ENCODE measurements at places on chromosomes 4 and X. TPM values are rescaled to one million over a fixed set of nuclear protein-coding genes. Genes with fewer than 3 reads are reported as not detected.

- no peak for DNase-seq
Measured at GRCh38 chr4:89658701-89659024, 178.3 kb downstream of the SNCA start.

DNA sequence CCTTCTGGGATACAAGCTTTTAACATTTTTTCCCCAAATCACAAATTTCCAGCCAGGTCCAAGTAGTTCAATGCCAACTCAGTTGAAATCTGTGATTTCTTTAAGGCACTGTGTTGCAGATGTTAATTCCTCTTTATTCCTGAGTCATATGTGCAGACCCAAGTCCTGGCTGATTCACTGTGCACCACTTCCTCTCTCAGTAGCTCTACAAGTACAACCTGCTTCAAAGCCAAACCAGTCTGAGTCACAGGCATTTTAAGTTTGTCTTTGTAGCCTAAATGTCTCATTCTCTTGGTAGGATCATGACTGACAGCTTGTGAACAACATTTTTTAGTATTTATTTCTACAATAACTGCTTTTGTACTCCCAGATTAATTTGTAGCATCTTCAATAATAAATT, 165.6 kb upstream of the S100G start:
- DNase-seq = peak; percentile 85

DNA sequence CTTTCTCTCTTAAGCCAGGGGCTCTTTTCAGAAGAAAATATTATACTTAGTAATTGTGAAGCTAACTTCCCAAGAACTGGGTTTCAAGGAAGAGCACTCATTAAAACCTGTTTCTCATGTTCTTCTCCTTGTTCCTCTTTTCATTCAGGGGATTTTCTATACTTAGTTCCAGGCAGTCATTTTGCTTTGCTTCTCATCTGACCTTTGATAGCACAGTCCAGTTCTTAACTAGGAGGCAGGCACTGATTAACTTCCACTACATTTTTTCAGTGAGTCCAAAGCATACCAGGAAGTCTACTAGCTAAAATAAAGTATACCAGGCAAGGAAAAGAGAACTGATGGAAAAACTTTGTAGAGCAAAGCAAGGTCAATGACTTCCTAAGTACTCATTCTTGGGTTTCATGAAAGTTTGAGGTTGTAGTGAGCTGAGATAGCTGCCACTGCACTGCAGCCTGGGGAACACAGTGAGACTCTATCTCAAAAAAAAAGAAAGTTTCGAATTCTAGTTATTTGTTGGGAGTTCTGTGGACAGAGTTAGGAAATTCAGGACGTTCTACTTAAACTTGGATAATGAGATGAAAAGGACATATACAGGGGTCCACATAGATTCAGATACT, 190.1 kb upstream of the HS3ST1 start:
- no peak for DNase-seq

The SRD5A3 gene
- total RNA-seq = 12.6 TPM

DNA sequence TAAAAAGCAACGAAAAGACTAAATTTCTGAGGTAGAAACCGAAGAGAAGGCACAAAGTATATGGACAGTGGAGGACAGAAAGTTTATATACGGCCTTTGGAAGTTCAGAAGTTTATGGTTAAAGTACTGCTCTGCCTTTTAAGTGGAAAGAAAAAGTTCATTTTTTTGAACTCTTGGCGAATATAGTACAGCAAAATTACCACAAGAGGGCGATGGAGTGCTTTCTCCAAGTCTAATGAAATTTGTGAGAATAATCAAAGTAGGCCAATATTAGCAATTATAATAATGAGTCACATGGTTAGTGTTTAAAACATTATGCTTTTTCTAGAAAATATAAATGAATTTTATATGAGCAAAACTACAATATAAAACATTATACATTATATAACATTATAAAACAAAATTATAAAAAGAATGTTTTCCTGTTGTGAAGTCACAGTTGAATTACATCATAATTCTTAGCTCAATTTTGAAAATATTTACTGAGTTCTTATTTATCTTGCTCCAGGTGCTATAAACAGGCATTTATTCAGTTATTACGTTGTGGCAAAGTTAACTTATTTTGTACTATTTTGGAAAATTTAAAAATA, 136.2 kb upstream of the BMPR1B start:
- DNase-seq = no peak

- no peak for DNase-seq
Measured at GRCh38 chr4:30840571-30840970, 120.4 kb downstream of the PCDH7 start.

The EMCN gene
- not detected for total RNA-seq

The IL1RAPL2 gene
- total RNA-seq = not detected

The GAGE1 gene
- not detected for total RNA-seq

DNA sequence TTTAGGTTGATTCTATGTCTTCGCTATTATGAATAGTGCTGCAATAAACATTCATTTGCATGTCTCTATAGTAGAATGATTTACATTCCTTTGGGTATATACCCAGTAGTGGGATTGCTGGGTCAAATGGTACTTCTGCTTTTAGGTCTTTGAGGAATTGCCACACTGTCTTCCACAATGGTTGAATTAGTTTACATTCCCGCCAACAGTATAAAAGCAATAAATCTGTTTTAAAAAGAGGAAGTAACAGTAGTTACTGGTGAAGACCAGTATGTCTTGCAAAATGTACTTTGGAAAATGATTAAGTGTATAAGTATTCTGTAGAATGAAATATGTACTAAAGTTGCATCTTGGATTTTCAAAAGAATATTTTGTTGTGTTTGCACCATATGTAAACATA, 77.3 kb downstream of the SHROOM4 start:
- no peak for DNase-seq

The NSUN7 gene
- total RNA-seq = not detected

The FAM9B gene
- not detected for total RNA-seq

- DNase-seq = no peak
Measured at GRCh38 chrX:55754861-55755294, 37.3 kb downstream of the RRAGB start.

The HPGDS gene
- not detected for total RNA-seq

The ZNF157 gene
- total RNA-seq = 2.2 TPM

The AKAP4 gene
- total RNA-seq = not detected

DNA sequence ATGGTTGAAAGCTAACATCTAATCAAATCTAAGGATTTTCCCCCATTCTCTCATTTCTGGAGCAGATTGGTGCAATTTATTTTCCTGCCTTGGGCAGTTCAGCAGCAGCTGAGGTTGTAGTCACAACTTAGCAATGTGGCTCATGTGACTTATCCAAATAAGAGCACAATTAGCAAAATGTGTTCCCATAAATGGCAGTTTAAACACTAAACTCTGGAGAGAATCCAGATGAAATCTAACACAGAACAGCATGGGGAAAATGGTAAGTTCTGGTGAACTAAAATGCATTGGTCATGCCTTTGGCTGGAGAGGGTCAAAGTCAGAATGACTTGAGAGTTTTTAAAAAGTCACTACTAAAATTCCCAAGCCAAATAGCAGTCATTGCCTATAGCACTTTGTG, 422.6 kb upstream of the DIPK2B start:
- peak; percentile 33 for DNase-seq

The SPANXD gene
- not detected for total RNA-seq

- DNase-seq = no peak
Measured at GRCh38 chrX:128897621-128898020, 625.7 kb downstream of the SMARCA1 start.

GRCh38 chr4:148315049-148315448, 127.2 kb downstream of the NR3C2 start:
- no peak for DNase-seq

The NUP62CL gene
- total RNA-seq = not detected

GRCh38 chr4:37896206-37896860, 5.4 kb downstream of the TBC1D1 start:
- no peak for DNase-seq

GRCh38 chr4:123317211-123317610, 79.4 kb upstream of the SPRY1 start:
- DNase-seq = no peak

The MAGIX gene
- total RNA-seq = 1.1 TPM

GRCh38 chr4:145867406-145867805, 71.2 kb downstream of the ZNF827 start:
- DNase-seq = no peak

DNA sequence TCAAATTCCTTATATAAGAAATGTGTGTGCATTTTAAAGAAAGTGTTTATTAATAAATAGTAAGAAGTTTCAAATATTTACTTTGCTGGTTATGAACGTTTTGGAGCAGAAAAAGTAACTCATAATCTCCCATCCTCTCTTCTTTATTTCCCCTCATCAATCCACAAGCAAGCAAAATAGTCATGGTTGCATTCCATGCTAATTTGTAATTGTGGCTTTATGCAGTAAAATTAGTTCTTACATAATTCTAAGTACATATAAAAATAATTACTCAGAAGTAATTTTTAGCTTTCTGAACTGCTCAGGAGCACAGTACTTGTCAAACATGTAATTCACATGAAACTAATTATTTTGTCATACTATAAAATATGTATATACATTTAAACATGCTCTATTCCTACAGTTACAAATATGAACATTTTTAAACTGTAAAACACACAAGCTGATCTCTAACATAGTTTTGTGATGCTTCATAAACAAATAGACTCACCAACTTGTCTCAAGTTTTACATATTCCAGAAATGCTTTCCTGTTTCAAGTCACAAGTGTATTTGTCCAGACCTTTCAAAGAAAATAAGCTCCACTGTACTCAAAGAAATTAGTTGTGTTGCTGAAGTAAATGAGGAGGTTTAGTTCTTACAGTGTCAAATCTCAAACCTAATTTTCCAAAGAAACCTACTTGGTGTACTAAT, 218.9 kb downstream of the PABPC4L start:
- no peak for DNase-seq

- no peak for DNase-seq
Measured at GRCh38 chrX:14873676-14874049, 442 bp downstream of the MOSPD2 start.

DNA sequence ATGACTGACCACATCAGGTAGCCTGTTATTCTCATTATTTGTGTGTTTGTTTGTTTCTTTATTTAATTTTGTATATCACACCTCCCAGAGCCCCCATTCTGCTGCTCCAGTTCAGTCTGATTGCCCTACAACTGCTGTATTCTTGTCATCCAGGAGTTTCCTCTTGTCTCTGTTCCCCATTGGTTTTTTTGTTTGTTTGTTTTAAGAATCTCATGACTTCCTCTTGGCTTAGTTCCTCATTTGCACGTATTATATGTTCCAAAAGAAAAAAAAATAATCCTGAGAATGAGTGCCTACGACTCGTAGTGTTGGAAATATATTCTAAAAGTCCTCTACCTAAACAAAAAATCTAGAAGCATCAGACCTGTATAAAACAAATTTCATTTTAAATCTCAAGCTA, 142.3 kb upstream of the SLIT2 start:
- no peak for DNase-seq

GRCh38 chr4:172975651-172976229, 192.9 kb upstream of the GALNT7 start:
- DNase-seq = no peak

- peak; percentile 45 for DNase-seq
Measured at GRCh38 chr4:23324021-23324690, 565.7 kb downstream of the PPARGC1A start.

GRCh38 chrX:130682990-130683389, 220.0 kb downstream of the ENOX2 start:
- no peak for DNase-seq

GRCh38 chrX:6904156-6904555, 243.4 kb upstream of the STS start:
- DNase-seq = no peak

GRCh38 chr4:188612659-188613058, 473.4 kb downstream of the TRIML1 start:
- DNase-seq = no peak

DNA sequence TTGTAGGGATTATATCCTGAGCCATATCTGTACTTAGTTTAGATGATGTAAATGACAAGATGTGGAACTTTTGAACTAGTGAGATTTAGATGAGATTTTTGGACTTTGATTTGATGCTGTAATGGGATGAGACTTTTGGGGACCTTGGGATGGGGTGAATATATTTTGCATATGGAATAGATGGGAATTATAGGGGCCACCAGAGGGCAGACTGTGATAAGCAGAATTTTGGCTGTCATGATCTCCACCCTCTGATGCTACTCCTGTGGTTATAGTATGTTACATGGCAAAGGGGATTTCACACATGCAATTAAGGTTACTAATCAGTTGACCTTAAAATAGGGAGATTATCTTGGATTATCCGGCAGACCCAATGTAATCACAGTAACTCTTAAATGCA, 214.0 kb upstream of the NHS start:
- DNase-seq = no peak

DNA sequence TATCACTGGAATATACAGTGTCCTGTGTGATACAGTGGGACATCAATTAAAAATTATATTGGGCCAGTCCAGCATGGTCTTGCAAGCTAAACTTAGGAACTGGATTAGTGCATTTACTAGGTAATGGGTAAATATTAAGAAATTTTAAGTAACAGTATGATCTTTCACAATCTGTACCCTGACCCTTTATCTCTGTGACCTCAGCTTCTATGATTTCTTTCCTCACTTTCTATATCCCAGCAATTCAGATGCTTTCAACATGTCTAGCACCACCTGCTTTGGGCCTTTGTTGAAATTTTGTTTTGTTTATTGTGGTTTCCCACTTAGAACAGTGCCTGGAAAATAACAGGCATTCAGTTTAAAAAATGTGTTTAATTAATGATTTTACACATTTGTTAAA, 2295.4 kb downstream of the ARAP2 start:
- DNase-seq = no peak

DNA sequence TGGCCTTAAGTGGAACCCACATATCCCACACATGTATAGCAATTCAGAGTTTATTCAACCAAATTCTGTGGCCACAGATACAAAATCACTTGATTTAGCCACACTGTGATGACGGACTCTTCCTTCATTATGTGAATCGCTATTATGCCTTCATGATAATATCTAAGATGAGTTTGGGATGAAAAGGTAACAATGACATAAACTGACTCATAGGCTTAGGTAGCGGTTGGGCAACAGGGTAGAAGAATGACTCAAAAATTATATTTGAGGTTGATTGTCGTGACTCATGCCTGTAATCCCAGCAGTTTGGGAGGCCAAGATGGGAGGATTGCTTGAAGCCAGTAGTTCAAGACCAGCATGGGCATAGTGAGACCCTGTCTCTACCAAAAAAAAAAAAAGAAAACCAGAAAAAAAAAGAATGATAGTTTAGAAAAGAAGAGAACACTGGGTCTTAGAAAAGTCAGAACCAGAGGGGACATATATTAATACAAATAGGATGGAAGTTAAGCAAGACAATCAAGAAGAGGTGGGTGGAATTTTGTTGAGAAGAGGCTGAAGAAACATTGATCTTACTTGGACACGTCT, 70.4 kb upstream of the USP9X start:
- peak; percentile 27 for DNase-seq

The MTMR1 gene
- total RNA-seq = 2.9 TPM

Measured in MG63 (cell line).